ENCODE measurements at places on chromosomes 6 and 20.

DNA sequence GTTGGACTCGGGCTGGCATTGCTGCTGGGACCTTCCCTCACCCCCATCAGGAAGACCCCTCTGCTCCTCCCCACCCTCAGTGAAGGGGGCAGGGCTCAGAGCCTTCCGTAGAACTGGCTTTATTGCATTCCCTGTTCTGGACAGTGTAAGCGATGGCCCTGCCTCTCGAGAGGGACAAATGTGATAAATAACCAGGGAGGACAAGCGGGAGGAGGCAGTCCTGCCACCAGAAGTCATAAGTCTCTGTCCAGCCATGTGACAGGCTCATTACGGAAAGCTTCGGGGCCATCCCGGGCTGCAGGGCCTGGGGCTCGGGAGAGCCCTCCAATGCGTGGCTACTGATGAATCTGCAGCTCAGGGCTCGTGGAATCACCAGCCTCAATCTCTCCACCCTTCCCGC is 58.5 kb upstream of the MDGA1 start:
- no peak for DNase-seq

- DNase-seq, result no peak
These were observed 145.6 kb downstream of the GJA10 start for GRCh38 chr6:90039911-90040310.

GRCh38 chr6:168517742-168518347 is 76.9 kb downstream of the SMOC2 start:
- no peak for DNase-seq

DNA sequence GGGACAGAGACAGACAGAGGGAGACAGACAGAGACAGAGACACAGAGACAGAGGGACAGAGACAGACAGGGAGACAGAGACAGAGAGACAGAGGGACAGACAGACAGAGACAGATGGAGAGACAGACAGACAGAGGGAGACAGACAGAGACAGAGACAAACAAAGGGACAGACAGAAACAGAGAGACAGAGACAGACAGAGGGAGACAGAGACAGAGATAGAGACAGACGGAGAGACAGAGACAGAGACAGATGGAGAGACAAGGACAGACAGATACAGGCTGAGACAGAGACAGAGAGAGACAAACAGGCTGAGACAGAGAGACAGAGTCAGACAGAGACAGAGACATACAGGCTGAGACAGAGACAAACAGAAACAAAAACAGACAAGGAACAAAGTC is 39.4 kb upstream of the PHACTR3 start:
- no peak for DNase-seq

DNA sequence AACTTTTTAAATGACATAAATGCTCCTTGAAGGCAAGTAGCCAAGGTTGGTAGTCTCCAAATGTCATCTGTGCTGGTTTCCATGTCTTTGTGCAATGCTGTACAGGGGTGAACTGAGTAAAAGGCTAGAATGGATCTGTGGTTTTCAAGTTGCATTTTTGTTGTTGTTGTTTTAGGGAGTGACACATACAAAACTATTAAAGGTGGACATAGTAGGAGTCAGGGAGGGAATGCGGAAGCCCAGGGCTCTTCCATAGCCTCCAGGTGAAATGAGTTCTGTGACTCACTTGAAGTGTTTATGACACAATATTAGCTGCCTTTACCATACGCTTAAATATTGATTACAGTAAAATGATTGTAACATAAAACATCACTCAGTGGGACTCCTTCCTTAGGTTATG is 22.5 kb upstream of the QKI start:
- no peak for DNase-seq

All from stimulated activated CD8-positive, alpha-beta memory T cell treated with anti-CD3 and anti-CD28 coated beads, Interleukin-2, amount 100 ng/mL, for 1 hour (primary cell).